Activated CD4-positive, alpha-beta T cell treated with anti-CD3 and anti-CD28 coated beads, Interleukin-10, Interleukin-2, amounts not matched to agents 100 ng/mL and 50 ng/mL, durations not matched to agents 16 hours and 8 hours (primary cell): ENCODE measurements at places on chromosomes 2 and 18.

GRCh38 chr2:207873794-207874193 is 104.1 kb upstream of the FZD5 start:
- DNase-seq = no peak

DNA sequence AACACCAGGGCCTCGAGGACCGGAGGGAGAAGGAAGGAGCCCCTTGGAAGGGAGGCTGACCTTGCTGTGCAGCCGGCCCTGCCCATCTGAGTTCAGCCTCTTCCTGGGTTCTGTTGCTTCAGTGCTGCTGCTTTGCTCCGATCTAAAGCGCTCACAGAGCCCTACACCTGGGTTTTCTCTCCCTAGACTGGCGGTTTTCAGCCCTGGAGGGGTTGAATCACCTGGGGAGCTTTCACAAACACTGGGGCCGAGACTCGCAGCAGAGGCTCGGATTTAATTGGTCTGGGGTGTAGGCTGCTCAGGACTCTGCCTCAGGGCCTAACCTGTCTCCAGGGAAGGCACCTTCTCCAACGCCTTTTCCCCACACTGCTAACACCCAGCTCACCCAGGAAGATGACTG is 40.9 kb upstream of the SMAD7 start:
- no peak for DNase-seq

DNA sequence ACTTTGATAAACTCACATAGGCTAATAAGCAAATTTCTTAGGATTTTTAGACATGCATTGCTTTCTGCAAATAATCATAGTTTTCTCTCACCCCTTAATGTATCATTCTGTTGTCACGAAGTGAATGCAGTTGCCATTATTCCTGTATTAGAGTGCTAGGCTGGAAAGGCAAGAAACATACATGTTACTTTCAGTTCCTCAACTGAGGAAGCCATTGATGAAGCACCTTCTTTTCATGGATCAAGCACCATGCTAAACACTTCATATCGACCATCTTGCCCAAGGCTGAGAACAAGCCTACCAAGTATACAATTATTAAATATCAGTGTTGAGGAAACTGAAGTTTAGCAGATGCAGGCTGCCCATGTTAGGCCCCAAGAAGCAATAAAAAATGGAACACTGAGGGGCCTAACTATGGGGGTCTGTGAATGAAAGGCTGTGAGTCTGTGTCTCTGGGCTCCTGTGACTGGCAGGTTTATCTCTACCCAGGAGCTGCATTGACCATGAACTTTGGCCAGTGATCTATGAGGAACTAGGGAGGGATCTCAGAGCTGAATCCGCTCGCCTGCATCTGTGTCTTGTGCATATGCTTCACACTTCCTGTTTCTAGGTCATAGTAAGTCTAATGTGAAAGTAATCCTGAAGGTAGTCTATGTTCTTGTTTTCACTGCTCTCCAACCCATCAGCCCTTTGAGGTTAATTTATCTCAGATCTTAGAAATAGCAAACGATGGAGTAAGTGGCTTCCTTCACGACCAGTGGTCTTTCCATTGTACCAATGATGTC is 16.0 kb upstream of the TSPYL6 start:
- DNase-seq = no peak

DNA sequence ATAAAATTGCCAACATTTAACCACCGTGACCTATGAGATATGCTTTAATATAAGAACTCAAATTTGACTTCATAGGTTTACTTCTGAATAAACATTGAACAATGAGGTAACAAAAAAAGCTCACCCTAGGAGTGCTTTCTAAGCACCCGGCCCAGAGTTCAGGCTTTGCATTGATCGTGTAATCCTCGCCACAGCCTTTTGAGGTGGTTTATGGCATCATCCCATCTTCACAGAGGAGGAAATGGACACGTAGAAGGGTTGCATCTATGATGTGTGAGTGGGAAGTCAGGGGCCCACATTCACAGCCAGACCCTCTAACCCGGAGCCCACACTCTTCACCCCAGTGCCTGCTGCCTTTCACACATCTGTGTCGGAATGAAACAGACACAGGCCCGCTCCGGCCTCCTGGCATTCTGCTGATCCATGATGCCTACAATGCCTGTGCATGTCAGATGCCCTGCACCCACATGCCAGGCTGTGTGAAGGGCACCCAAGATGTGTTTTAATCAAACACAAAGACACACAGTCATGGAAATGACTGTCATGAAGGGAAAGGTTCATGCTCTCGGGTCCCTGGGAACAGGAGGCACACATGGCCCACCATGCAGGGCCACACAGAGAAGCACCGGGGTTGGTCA is 48.6 kb upstream of the RPL31 start:
- DNase-seq = no peak

DNA sequence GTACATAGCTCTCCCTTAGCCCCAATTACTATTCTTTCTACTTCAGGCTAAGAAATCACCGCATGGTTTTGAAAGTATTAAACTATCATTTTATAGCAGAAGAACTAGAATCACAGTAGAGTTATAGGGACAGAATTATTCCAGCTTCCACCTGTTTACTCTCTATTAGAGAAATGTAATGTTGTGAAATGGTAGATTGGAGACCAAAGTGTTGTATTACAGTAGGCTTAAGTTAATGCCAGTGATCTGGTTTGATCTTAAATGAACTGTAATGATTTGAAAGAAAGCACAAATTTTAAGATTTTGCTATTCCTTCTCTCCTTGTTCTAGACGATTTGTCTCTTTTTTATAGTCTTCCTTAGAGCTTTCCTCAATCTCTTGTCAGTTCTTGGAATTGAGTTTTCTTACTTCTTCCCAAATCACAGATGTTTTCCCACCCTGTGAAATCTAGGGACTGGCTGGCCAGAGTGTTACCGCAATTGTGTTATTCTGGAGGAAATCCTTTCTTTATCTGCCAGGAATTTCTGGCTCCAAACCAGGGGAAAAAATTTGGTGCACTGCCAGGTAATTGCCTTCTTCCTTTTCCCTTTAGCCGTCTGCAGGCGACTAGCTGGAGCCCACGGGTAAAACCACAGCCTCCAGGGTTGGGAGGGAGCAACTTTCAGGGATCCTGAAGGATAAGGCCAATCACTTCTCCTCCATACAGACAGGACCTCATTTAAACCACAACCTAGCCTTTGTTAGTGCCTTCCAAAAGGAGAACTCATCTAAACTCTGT is 51.7 kb downstream of the NOP58 start:
- no peak for DNase-seq
